ENCODE measurements at places on chromosomes 4 and X. TPM values are rescaled to one million over a fixed set of nuclear protein-coding genes. Genes with fewer than 3 reads are reported as not detected.

EDA2R gene
- 2.0 TPM for total RNA-seq

NUDT11 gene
- total RNA-seq: 2.0 TPM

BTK gene
- total RNA-seq: 0.60 TPM

VCX3A gene
- total RNA-seq: not detected

TMPRSS11F gene
- total RNA-seq: not detected

DNA sequence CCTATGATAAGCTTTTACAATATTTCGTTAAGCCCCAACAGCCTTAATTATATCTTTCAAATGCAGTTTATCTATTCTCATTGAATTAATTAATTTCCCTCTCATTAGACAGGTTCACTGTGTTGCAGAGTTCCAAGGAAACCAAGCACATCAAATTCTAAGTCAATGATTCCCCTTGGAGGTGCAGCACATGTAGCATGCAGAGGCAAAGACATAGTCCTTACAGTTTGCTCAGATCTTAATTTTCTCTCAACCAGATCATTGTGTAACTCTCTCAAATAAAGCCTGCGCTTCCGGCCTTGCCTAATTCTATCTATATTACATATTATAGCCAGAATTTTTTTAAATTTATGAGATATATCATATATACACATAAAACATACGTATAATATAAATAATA, 205.4 kb downstream of the GRIA2 start:
- H3K4me3 ChIP-seq: no peak overlapping the region
- no peaks in the 10 kb centered on the region for H3K4me1 ChIP-seq
- H3K27me3 ChIP-seq: no peaks in the 10 kb centered on the region

DNA sequence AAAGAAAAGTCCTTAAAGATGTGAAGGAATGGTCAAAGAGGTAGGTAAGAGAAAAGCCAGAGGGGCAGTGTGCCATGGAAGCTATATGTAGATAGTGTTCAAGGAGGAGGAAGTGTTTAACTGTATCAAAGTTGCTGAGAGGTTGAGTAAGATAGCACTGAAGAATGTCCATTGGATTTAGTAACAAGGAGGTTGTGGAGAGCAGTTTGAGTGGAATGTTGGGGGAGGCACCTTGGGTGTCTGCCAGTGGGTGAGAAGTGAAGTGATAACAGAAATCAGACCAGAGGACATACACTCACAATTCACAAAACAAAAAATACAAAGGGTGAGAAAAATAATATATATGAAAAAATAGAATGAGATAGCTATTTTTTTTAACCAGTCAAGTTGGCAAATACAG, 121.3 kb upstream of the AMOT start:
- H3K36me3 ChIP-seq: no peaks in the 10 kb centered on the region
- DNase-seq: no peak
- H3K4me1 ChIP-seq: no peaks in the 10 kb centered on the region
- no peak overlapping the region for H3K4me3 ChIP-seq
- no peaks in the 10 kb centered on the region for H3K27me3 ChIP-seq

GRCh38 chrX:150513544-150513943, 54.9 kb upstream of the MTM1 start:
- H3K36me3 ChIP-seq: no peaks in the 10 kb centered on the region
- no peak for DNase-seq
- no peaks in the 10 kb centered on the region for H3K4me1 ChIP-seq
- H3K4me3 ChIP-seq: no peak overlapping the region
- no peak overlapping the region for H3K27ac ChIP-seq
- no peaks in the 10 kb centered on the region for H3K27me3 ChIP-seq

- H3K4me1 ChIP-seq: no peaks in the 10 kb centered on the region
- H3K27ac ChIP-seq: no peak overlapping the region
- DNase-seq: no peak
- H3K36me3 ChIP-seq: no peaks in the 10 kb centered on the region
- no peak overlapping the region for H3K4me3 ChIP-seq
Observed at GRCh38 chr4:176186671-176187395, 8.6 kb downstream of the SPATA4 start.

DNA sequence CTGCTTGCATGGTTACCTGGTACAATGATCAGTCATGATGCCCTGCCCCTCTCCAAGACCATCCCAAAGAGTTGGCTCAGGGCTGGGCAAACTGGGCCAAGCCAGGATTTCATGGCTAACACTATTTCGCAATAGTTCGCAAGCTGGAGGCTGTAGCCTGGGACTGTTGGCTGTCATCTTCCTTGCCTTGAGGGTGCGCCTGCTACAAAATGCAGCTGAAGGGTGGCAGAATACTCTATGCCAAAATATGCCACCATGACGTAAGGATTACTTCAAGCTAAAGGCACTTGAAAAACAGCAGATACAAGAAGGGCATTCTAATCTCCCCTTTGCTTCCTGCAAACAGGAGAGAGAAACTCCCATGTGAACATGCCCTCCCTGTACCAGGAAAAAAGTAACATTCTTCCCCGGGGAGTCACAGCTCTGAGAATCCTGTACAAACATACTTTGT, 21.0 kb downstream of the SAT1 start:
- no peak overlapping the region for H3K27ac ChIP-seq
- H3K4me3 ChIP-seq: no peak overlapping the region
- H3K36me3 ChIP-seq: no peaks in the 10 kb centered on the region
- no peaks in the 10 kb centered on the region for H3K4me1 ChIP-seq

- DNase-seq: no peak
- H3K36me3 ChIP-seq: no peaks in the 10 kb centered on the region
- no peak overlapping the region for H3K27ac ChIP-seq
- H3K4me1 ChIP-seq: no peaks in the 10 kb centered on the region
Observed at GRCh38 chrX:118773782-118774181, 46.4 kb downstream of the IL13RA1 start.

GRCh38 chr4:163525982-163526381, 31.5 kb downstream of the TMA16 start:
- H3K4me3 ChIP-seq: no peak overlapping the region
- H3K36me3 ChIP-seq: peaks cover 6% of the 10 kb centered on the region
- no peak overlapping the region for H3K27ac ChIP-seq
- H3K27me3 ChIP-seq: no peaks in the 10 kb centered on the region

DNA sequence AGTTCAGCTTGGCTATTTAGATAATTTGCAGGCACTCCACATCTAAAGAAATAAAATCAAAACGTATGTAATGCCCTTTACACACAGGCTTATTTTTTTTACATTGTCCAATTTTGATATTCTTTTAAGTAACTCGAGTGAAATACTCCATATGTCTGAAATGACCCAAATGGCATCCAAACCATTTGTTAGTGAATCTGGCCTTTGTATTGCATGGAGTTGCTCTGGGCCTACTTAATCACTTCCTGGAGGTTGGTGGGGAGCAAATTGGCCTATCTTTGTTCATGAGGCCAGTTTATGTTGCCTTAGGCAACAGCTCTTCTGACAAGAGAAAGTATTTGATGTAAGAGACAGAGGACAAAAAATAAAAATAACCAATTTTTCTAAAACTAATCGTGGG, 47.6 kb upstream of the TMEM131L start:
- no peak overlapping the region for H3K27ac ChIP-seq
- no peaks in the 10 kb centered on the region for H3K36me3 ChIP-seq
- DNase-seq: no peak
- no peaks in the 10 kb centered on the region for H3K27me3 ChIP-seq
- H3K4me1 ChIP-seq: no peaks in the 10 kb centered on the region

- H3K4me1 ChIP-seq: no peaks in the 10 kb centered on the region
- no peaks in the 10 kb centered on the region for H3K27me3 ChIP-seq
- no peak overlapping the region for H3K27ac ChIP-seq
- DNase-seq: no peak
- no peak overlapping the region for H3K4me3 ChIP-seq
Observed at GRCh38 chr4:106585915-106586349, 217.4 kb upstream of the GIMD1 start.

DNA sequence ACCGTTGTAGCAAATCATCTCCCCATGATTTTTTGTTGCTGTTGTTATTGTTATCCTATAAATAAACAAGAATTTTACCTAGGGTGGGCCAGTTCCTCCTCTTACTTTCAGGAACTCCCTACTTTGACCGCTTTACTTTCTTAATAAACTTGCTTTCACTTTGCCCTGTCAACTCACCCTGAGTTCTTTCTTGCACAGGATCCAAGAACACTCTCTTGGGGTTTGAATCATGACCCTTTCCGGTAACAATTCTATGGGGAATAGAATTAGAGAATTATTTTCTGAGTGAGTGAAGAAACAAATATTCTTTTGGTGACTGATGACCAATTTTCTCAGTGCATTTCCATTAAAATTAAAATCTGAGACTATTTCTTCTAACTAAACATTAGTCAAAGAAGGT, 584.0 kb upstream of the TENM3 start:
- H3K27me3 ChIP-seq: no peaks in the 10 kb centered on the region
- H3K36me3 ChIP-seq: no peaks in the 10 kb centered on the region
- H3K4me3 ChIP-seq: no peak overlapping the region
- H3K4me1 ChIP-seq: no peaks in the 10 kb centered on the region
- no peak overlapping the region for H3K27ac ChIP-seq
